H1 (cell line): ENCODE measurements at places on chromosomes 12 and 14. TPM values are rescaled to one million over a fixed set of nuclear protein-coding genes. Genes with fewer than 3 reads are reported as not detected.

Gene DIO2
- polyA plus RNA-seq = 0.03 and 0.11 TPM in 2 replicates

Gene OASL
- polyA plus RNA-seq = not detected in 2 replicates

Gene TAMALIN
- polyA plus RNA-seq = 2.6 and 3.2 TPM in 2 replicates

Gene TMPRSS12
- not detected in 2 replicates for polyA plus RNA-seq

Gene FITM1
- polyA plus RNA-seq = 0.53 and 0.80 TPM in 2 replicates

Gene GNPTAB
- polyA plus RNA-seq = 14.3 and 21.5 TPM in 2 replicates

Gene TAS2R9
- not detected in 2 replicates for polyA plus RNA-seq

Gene SIX4
- 9.0 and 9.6 TPM in 2 replicates for polyA plus RNA-seq

Gene SELPLG
- polyA plus RNA-seq = 0.18 and 0.19 TPM in 2 replicates

Gene GUCY2C
- 1.1 and 1.9 TPM in 2 replicates for polyA plus RNA-seq

Gene PRR4
- 1.9 and 11.2 TPM in 2 replicates for polyA plus RNA-seq

Gene FSCB
- polyA plus RNA-seq = not detected in 2 replicates

Gene CELA1
- polyA plus RNA-seq = 0.09 TPM in 1 of 2 replicates, not detected in the other

Gene RASAL1
- 3.7 and 5.9 TPM in 2 replicates for polyA plus RNA-seq

Gene GNB3
- 9.9 and 13.9 TPM in 2 replicates for polyA plus RNA-seq

Gene WNT1
- polyA plus RNA-seq = not detected in 2 replicates

Gene OTUB2
- polyA plus RNA-seq = 2.2 and 2.6 TPM in 2 replicates
